ENCODE measurements at places on chromosomes 3 and 15.

DNA sequence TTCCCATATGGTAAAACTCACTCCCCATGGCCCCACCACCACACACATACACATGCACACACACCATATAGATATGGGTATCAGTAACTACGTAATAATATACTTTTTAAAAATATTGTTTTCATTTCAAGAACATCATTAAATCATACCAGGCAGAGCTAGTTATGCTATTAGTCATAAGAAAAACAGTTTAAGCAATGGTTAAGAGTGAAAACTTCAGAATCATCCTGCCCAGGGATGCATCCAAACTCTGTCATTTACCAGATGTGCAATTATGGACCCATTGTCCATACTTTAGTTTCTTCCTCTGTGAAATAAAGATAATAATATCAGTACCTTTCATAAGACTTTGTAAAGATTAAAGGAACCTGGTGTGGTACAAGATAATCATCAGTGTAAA is 608.3 kb downstream of the RBMS3 start:
- no peak for DNase-seq

DNA sequence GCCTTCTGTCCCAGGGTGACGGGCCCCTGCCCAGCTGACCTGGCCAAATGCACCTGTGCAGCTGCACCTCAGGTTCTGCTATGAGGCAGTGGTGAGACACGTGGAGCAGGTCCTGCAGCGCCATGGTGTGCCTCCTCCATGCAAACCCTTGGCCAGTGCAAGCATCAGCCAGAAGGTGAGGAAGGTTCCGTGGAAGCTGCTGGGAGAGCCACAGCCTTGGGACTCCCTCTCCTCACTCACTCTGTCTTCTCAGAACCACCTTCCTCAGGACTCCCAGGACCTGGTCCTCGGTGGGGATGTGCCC is 31.6 kb downstream of the PTPN23 start:
- DNase-seq = no peak

- no peak for DNase-seq
These were observed 11.2 kb downstream of the SENP7 start for GRCh38 chr3:101501783-101502182.

DNA sequence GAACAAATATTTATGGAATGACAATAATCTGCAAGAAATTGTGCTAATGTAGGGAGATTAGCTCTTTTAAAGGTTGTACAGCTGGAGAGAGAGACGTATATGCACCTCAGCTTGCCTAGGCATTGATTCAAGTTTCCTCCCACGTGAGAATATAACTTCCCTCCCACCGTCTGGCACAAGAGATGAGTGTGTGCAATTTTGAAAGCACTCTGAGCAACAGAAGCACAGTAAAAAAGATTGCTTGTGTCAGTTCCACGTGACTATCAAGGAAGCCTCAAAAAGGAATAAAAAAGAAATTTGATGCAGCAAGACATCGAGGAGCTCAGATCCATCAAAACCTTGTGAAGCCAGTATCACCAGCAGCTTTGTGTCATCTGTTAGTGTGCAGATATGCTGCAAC is 435.3 kb downstream of the TUSC7 start:
- DNase-seq = no peak

DNA sequence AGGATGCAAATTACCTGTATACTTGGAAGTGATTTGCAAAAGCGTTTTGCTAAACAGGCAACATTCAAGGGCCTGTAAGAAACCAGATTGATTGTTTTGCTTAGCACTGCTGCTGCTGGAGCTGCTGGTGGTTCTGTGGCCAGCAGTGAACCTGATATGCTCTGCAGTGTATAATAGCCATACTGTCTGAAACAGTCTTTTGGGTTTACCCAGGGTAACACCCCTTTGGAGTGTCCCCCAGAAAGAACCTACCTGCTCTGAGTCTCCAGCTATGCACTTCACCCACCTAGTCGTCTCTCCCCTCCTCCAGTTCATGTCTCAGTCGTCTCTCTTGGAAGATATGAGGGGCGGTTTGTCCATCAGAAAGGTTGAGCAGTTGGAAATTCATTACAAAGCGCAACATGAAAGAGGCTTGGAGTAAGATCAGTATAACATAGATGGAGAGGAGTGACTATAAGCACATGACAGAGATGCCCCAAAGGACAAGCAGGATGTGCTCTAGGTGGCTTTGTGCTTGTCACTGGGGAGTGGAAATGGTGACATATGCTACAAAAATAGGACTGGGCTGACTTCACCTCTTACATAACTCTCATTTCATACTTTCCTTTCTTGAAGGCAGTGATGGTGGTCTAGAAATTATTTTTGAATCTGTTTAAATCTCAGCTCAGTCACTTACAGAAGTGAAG is 3.8 kb downstream of the MKRN2 start:
- DNase-seq = no peak

DNA sequence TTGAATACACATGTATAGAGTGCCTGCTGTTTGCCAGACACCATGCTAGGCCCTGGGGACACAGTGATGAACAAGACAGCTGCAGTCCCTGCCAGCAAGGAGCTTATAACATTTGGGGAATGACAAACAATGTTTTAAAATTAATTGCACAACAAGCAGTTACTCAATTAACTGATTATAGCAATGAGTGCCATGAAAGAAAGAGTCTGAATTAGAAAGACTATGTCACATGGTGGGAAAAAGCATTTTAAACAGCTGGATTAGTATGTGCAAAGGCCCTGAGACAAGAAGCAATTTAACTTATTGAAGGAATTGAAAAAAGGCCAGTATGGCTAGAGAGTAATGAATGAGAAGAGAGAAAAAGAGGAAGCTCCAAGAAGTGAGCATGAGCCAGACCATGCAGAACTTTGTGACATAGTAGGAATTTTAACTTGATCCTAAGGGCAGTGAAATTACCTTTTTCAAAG is 64.5 kb upstream of the PLXNA1 start:
- DNase-seq = no peak

- DNase-seq = no peak
These were observed 160.0 kb downstream of the MINAR1 start for GRCh38 chr15:79592126-79592525.

DNA sequence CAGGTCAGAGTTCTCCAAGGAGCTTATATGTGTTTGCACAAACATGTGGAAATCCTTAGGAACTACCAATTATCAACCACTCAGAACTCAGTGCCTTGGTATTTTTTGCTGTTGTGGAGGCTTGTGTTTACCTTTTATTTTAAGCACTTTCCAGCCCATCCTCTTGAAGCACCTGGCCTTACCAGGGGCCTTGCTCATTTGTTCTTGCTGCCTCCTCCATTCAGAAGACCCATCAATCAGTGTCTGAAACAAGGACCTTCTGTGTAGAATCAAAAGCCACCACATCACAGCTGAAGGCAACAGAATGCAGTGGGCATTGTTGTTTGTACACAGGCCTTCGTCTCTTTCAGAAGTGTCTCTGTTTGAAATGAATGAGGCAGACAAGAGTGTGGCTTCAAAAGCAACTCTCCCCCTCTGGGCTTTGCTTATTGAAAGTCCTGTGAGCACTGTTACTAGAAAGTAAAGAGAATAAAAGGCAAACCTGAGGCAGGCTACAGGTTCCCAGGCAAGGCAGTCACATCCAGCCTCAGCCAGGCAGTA is 24.5 kb upstream of the LIPC start:
- no peak for DNase-seq

- DNase-seq = no peak
These were observed 249.8 kb downstream of the EDEM1 start for GRCh38 chr3:5437296-5437782.

DNA sequence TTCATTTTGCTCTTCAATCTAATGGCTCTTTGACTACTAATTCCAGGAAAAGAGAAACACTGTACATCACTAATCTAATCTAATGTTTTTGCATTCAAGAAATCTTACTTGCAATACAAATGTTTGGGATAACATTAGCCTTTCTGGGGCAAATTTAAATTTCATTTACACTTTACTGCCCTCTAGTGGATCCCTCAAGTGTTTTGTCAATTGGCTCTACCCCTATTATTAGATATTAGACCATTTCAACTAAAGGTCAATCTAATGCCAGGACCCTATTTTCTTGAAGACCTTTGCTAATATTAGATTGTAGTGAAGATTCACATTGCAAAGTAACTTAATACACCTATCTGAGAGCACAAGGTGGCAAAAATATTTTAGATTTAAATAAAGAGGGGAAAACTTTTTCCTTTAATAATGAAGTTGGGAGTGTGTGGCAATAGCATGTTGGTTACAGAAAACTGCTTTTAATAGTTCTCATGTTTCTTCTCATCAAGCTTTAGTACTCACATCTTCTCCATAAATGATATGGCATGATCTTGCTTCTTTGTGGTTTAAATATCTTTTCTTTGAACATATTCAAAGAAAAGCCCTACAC is 5.0 kb downstream of the C2CD4A start:
- no peak for DNase-seq

DNA sequence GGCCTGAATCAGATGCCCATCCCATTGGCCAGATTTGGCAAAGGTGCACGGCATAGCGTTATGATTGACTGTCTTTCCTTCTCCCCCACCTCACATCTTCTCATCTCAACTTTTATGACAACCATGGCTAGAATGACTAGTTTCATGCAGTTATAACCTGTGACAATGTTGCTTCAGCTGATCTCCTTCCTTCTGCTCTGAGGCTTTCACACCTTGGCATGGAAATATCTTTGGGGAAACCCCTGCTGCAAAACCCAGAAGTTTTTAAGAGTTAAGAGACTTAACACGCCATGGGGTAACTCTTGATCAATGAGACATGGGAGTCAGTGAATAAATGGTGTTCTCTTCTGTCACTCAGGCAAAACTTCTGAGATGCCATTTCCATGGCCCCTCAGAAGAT is 290.7 kb upstream of the MDFIC2 start:
- no peak for DNase-seq

DNA sequence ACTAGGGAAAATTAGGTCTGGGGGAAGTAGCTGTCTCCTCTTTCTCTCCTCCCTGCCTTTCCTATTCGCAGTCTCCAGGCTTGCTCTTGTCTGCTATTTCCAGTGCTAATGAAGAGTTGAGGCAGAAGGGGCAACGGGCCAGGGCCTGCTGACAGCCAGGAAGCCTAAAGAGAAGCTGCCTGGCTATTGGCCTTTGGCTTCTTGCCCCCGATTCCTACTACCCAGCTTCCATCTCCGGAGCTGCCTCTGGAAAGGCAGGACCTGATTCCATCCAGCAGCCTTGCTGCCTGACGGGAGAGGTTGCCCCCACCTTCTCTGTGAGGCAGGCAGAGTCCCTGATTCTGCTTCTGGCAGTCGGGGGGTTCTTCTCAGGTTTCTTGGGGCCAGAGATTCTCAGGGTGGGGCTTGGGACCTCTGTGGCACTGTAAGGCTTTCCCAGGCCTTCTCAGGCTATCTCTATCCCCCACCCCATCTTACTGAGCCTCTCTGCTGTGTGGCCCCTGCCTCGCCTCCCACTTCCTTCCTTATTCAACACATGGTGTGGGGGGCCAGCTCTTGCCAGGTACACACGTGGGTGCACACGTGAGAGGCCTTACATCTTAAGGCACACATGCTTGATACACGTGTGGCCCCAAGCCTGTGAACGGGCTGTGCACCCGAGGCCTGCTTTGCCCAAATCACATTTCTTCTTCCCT is 18.2 kb upstream of the JMJD7 start:
- DNase-seq = no peak

GRCh38 chr3:24149032-24149431 is 203.9 kb downstream of the NR1D2 start:
- no peak for DNase-seq

DNA sequence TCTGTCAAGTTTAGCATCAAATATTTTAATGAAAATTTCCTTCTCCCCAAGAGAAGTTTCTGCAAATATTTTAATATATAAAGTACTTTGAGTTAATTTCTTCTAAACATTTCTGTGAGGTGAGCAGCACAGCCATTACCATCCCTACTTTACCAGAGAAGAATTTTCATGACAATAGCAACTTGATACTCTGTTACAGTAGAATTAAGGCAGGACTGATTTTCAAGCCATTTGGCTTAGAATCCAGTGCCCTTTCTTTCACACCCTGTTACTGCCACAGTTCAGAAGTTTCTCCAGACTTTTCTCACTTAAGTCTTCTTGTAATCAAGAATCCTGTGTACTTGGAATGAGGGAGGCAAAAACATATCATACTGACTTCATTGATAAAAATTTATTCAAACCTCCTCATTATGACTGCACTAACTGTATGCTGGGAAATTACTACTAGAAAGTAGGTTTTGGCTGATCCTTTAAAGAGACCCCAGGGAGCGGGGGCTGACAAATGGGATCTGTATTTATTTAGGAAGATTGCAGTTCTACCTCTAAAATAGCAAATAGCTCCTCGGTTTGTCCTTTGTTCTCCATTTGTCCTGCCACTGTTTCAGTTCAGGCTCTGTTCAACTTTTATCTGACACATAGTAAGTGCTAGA is 557.0 kb upstream of the SGO1 start:
- DNase-seq = no peak

DNA sequence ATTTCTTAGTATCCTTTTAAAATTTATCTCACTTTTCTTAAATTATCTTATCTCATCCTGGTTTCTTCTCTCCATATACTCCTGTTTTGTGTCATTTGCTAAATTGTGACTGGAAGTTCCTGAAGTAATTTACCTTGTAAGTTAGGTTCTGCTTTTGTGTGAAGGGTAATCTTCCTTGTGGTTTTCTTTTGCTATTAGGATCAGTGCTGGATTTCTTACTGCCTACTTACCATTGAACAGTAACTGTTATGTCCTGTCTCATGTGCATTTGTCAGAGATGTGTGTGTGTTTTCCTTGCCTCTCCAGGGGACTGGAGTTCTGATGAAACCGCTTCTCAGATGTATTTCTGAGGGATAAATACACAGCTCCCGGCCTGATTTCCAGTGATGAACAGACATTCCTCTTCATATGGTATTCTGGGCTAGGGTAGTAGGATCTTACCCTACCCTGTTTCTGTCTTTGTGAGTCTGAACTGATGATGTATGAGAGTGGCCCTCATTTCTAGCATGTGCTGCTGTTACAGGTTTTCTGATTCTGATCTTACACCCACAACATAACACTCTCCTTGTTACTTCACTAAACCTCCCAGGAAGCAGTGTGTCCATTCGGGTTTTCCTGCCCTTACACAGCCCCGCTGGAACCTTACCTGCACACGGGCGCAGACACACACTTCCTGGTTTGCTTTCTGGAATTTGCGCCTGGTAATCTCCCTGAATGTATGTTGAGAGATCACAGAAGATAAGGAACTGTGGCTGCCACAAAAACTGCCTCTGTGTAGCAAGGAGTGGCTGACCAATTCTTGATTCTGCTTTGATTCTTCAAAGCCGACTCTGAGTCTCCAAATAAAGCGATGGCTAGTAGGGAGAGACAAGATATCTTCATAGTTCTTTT is 14.7 kb downstream of the PAK2 start:
- no peak for DNase-seq

- DNase-seq = no peak
These were observed 38.0 kb downstream of the EDC3 start for GRCh38 chr15:74657846-74658245.

- no peak for DNase-seq
These were observed 72.9 kb upstream of the ATP2C1 start for GRCh38 chr3:130820976-130821375.

- DNase-seq = no peak
These were observed 62.8 kb downstream of the THBS1 start for GRCh38 chr15:39643727-39644126.

DNA sequence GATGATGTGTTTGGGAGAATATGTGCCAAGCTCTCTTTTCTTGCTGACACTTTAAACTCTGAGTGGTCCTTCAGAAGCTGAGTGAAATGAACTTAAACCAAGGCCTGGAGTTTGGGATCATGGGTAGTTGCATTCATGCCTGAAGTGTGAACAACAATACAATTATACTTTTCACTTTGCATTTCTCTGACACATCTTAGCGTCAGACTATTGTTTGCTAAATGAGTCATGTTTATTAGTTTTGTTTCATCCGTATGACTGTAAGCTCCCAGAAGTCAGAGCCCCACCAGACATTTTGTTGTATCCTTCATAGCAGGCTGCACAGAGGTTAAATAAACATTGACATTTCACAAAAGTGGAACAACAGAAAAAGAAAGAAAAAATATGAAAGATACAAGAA is 542.6 kb downstream of the TUSC7 start:
- no peak for DNase-seq

All from stimulated activated CD8-positive, alpha-beta memory T cell treated with anti-CD3 and anti-CD28 coated beads, Interleukin-12 subunit alpha, Interleukin-12 subunit beta, amount 100 ng/mL, for 4 hours (primary cell).